ENCODE measurements at places on chromosomes 5 and 9.

DNA sequence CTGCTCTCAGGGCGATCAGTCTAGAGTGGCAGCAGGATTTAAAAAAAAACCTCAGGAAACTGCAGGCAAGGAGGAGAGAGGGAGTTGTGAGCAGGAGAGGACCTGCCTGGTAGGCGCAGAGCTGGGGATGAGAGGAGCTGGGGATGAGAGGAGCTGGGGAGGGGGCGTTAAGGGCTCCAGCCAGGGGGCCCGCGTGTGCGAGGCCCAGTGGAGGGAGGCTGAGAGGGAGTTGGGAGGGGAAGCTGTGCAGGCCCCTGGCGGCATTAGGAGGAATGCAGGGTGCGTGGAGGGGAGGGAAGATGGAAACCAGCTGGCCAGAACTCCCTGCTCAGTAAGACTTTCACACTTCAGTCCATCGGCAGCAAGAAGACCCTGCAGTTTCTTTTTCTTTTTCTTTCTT lies 45.2 kb upstream of the HMCN2 start:
- DNase-seq: no peak

DNA sequence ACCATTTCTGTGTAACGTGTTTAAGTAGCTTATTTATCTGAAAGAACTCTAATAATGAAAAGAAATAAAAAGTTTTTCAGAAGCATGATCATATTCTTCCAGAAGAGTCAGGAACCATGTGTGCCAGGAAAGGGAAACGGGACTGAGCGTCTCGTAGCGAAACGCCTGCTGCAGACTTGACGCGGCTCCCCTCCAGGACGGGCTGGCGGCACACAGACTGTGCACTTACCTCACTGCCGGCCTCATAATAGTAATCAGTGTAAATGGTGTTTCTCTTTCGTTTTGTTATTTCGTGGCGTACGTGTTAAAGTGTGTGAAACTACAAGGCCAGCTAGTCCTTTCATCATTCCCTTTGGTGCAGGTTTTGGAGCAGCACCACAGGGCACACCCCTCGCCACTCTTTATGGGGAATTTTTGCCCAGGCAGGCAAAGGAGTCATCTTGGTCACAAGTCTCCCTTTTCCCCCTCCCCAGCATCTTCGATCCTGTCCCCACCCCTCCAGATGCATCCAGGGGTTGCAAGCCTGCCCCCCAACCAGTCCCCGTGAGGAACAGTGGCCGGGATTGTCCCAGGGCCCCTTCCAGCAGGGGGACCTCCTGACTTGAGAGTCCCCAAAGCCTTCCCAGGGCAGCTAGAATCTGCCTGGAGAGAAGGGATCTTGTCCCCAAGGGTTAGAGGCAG lies 233.1 kb downstream of the FANCC start:
- no peak for DNase-seq

- no peak for DNase-seq
Measured at GRCh38 chr5:157245476-157245875, 20.4 kb upstream of the CYFIP2 start.

DNA sequence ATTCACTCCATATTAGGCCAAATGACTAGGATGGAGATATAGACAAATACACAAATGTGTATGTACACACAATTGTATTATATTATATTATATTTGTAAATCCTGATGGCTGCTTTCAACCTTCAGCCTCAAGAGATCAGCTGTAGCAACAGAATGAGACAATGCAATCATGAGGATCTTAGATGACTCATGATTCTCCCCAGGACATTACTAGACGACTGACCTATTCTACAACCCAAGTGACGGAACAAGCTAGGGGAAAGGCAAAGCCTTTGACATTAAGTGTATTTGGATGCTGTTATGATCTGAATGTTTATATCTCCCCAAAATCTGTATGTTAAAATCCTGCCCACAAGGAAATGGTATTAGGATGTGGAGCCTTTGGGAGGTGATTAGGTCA lies 66.5 kb downstream of the COX7C start:
- no peak for DNase-seq

- no peak for DNase-seq
Measured at GRCh38 chr5:112018846-112019245, 261.9 kb upstream of the NREP start.

DNA sequence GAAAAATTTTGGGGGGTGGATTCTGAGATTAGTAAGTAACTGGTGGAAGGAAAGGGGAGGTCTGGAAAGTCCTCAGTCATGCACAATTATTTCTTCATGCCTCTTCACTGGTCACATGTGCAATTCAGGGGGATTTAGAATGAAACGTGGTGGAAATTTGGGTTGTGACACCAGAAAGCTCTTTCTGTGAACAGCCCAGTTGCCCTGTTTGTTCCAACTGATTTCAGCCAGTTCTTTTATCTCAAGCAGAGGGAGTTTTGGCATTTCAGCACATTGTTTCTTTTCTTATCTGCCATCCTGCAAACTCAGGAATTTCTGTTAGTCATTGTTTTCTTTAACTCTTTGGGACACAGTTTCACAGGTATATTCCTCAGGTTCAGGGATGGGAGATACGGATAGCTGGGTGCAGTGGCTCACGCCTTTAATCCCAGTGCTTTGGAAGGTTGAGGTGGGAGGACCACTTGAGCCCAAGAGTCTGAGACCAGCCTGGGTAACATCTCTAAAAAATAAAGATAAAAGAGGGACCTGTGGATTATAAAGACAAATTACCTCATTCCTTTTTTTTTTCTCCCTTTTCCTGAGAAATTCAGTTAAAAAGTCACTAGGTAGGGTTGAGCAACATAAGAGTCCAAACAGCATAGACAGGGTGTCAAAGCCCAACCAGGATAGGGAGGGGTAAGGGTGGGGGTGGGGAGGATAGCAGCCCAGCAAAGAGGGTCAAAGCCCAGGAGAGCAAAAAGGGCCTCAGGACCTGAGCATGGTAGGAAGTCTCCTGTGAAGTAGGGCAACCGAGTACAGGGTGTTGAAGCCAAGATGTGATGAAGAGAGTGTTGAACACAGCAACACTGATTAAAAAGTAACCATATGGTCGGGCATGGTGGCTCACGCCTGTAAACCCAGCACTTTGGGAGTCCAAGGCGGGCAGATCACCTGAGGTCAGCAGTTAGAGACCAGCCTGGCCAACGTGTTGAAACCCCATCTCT lies 5.4 kb upstream of the B4GALT1 start:
- no peak for DNase-seq

DNA sequence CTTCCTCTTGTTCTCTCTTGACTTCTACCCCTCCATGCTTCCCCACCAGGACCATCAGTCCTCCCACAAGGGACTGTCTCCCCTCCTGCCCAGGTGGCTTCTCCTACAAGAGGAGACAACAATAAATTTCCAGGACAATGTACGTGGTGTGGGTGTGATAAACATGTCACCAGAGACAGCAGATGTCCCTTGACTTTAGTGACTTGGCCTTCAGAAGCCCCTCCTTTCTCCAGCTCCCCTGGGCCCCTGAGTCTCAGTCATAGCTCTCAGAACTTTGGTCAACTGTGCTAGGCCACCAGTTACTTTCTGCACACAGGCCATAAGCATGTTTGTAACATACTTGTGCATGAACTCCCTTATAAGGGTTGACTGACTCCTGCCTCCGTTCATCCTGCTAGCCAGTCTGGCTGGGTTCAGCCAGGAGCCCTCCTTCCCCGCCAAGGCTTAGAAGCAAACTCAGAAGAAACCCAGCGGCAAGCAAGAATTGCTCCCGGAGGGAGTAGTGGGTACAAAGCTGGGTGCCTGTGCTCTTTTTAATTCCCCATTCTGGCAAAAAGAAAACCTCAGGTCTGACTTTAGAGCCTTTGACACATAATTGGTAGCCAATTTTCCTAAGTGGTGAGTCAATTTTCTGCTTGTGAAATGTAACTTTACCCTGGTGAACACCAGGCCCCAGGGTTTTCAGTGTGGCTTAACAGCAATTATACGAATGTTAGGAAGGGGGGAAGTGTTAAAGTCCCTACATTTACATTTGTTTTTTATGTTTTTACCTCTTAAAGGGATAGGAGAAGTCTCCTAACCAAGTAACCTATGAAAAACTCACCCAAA lies 49.2 kb downstream of the EBF1 start:
- no peak for DNase-seq

DNA sequence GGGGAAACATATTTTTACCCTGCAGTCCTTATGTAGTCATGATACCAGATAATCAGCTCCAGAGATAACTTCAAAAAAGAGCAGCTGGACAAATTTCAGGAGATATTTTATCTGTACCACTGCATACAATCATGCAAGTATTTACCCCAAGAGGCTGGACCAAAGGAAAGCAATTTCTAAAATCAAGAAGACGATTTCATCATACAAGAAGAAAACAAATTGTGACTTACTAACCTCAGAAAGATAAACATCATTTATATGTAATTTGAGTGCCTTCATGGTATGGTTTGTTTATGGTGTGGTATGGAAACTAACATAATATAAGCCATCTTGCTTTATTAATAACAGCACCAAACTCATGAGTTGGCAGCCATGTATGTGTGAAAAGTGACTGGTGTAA lies 603.6 kb downstream of the PSAT1 start:
- no peak for DNase-seq

- DNase-seq: no peak
Measured at GRCh38 chr5:15008921-15009320, 137.3 kb upstream of the ANKH start.

All from head of caudate nucleus (tissue), 42 donors.